ENCODE measurements at places on chromosomes 2 and 18.

DNA sequence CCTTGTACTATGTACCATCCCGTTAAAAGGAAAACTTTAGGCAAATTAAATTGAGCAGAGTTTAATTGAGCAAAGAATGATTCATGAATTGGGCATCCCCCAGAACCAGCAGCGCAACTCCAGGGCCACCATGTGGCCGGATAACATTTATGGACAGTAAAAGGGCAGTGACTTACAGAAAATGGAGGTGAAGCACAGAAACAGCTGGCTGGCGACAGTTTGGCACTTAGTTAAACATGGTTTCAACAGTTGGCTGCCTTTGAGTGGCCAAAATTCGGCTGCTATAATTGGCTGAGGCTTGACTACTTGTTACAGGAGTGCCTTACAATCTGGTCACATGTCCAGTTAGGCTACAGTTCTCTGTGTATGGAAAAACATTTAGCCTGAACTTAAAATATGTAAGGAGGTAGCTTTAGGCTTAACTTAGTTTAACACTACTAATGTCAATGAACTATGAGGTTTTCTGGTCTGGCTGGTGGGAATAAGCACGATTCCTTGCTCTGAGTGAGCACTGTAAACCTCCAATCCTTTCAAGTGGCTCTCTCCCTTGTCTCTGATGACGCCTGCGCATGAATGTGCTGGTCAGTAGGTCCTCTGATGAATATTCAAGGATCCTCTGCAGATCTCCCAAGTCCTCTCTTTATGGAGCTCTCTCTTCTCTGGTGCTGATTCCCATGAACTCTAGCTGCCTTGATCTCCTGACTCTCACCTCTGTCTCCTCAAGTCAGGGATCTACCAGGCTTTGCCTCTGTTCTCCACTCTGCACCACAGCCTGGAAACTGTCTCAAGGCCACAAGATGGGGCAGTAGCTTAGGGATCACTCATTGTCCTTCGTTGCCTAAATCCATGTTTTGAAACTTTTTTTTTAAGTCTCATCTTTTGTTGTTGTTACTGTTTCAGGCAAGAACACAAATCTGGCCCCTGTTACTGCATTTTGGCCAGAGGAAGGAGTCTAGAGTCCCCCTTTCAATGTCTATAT, 24.4 kb upstream of the RAB31 start:
- DNase-seq = peak; percentile 3

GRCh38 chr2:88967844-88968243, 276.4 kb downstream of the RPIA start:
- peak; percentile 2 for DNase-seq

DNA sequence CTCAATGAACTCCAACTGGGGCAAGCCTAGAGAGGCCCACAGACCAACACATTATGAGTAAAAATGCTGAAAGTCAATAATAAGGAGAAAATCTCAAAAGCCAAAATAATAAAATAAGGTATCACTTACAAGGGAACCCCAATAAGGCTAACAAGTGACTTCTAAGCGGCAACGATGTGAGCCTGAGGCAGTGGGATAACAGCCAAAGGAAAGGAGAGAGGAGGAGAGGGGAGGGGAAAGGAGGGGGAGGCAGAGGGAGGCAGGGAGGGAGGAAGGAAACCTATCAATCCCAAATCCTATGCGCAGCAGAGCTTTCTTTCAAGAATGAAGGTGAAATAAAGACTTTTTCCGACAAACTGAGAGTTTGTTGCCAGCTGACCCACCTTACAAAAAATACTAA, 6.0 kb upstream of the NFATC1 start:
- DNase-seq = no peak

GRCh38 chr2:185522472-185522871, 216.1 kb upstream of the FSIP2 start:
- DNase-seq = no peak

DNA sequence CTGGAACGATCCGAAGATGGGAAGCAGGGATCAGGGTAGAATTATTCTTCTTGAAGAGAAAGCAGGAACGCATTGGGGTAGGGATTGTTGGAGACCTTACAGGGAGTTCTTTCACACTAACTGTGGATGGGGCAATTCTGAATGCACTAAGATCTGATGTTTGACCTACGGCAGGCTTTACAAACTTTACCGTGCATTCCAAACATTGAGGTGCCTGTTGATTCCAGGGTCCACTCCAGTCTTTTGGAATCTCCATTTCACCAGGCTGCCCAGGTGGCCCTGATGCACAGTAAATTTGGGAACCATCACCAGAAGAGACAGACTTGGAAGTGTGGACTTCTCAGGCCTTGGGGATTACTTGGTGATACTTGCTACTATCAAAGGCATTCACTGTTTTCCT, 76.9 kb downstream of the RFTN2 start:
- no peak for DNase-seq

DNA sequence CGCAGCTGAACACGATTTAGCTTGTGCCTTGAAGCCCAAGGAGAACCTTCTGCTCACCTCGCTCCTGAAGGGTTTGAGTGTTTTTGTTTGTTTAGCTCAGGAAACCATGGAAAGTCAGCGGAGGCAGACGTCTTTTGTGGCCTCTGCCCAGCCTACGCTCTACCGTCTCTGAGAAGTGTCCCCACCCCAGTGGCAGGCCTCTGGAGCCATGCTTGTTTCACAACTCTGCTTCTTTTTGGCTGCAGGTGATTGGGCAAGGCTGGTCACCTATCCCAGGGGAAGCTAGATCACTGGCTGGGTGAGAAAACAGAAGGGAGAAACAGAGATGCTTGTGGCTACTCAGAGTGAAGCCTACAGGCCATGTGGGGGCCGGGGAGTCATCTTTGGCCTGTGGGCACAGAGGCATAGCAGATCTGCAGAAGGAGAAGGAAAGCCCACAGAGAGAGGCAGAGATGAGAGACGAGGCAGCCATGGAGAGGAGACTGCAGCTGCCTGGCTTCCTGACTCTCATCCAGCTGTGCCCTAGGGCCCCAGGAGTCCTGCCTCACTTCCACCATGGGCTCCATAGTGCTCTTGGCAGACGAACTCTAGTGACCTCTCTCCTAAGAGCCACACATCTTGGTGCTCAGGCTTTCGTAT, 50.1 kb downstream of the CIB4 start:
- DNase-seq = peak; percentile 15

- no peak for DNase-seq
These were observed 35.1 kb downstream of the WDR43 start for GRCh38 chr2:28929581-28929980.

- DNase-seq = no peak
These were observed 693 bp downstream of the ORC2 start for GRCh38 chr2:200962811-200963123.

GRCh38 chr2:229701716-229702115, 12.6 kb downstream of the DNER start:
- DNase-seq = no peak

DNA sequence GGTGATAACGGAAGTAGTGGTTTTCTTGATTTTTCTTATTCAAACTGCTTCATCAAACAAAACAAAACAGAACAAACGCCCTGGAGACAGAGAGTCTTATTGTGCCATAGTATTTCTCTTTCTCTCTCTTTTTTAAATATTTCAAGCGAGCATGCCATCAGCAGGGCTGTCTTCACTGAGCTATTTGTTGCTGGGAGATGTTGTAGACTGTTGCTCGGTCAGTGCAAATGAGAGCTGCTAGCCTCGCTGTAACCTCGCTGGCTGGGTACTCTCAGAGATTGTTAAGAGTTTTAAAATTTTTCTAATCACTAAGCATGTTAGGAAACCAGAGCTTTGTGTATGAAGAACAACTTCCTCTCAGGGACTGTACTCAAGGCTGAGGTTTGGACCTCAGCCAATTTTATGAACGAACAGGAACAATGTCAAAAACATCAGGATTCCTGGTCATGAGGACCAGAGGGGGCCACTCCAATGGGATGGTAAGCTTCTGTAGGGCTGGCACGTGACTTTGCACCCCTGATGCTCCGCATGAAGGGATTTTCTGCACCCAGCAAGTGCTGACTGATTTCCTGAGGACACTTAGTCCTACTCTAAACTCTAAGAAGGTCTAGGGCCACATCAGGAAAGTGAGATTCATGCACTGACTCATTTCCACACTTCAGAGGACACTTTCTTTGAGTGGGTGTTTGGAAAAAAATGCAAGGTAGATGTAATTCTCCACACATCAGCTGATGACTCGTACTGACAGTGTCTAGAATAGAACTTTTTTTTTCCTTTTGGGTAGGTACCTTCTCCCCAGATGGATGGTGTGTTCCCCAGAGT, 59.8 kb upstream of the IL1R1 start:
- peak; percentile 20 for DNase-seq

GRCh38 chr2:71797035-71797810, 343.9 kb downstream of the DYSF start:
- DNase-seq = no peak

DNA sequence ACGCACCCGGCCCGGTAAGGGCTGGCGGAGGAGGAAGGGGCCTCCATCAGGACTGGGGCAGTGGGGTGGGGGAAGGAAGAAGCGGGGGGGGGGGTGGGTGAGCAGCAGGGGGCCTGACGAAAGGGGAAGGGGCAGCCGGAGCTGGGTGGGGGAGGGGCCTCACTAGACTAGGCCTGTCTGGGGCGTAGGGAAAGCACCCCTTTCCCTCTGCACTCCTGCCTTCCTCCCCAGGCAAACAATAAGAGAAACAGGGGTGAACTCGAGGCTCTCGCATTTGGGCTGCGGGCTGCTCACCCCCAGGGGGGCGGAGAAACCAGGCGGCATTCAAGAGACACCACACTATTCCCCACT, 82.7 kb upstream of the POMC start:
- no peak for DNase-seq

- no peak for DNase-seq
These were observed 57.3 kb upstream of the CREB1 start for GRCh38 chr2:207472343-207473048.

GRCh38 chr2:189514104-189514503, 66.5 kb downstream of the SLC40A1 start:
- DNase-seq = no peak

DNA sequence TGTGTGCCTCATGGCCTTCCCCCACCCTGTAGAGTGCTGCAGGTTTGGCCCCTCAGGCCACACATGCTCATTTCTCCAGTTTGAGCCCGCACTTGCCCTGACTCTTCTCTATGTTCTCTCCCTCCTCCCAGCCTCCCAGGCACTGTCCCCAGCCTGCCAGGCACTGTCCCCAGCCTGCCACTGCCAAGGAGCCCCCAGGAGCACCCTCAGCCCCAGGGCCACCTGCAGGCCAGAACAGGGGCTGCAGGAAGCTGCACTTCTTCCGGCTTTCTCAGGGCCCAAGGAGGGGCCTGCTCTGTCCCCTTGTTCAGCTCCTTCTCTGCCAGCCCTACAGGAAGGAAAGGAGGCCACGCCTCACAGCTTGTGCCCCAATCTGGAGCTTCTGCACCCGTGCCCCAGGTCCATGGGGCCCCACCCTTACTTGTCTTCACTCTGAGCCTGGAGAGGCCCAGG, 31.6 kb downstream of the CYP26B1 start:
- no peak for DNase-seq

- peak; percentile 55 for DNase-seq
These were observed 993 bp downstream of the RBMS1 start for GRCh38 chr2:160492401-160493226.

DNA sequence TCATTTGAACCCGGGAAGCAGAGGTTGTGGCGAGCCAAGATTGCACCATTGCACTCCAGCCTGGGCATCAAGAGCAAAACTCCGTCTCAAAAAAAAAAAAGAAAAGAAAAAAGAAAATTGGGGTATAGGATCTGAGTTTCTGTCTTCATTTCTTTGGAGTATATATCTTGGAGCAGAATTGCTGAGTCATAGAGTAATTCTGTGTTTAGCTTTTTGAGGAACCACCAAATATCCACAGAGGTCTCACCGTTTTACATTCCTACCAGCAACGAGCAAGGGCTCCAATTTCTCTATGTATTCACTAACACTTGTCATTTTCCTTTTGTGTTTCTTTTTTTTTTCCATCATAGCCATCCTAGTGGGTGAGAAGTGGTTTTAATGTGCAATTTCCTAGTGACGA, 87.6 kb upstream of the TEX51 start:
- DNase-seq = no peak

- DNase-seq = no peak
These were observed 49.0 kb upstream of the ATIC start for GRCh38 chr2:215262741-215263362.

DNA sequence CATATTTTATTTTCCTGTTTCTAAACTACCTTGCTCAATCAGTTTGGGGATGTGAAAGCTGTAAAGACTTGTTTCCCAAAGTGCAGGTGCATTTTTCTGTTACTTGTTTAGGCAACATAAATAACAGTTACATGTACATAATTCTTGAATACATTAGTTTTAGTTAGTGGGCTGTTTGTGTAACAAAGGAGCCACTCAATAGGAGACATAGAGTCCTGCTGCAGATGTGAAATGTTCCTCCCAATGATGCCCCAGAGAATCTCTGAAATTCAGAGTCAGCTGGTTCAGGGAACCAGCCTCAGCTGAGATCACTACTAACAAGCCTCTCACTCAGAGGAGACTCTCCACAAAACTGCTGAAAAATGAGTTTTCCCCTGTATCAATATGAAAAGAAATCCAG, 91.5 kb upstream of the TWSG1 start:
- no peak for DNase-seq

DNA sequence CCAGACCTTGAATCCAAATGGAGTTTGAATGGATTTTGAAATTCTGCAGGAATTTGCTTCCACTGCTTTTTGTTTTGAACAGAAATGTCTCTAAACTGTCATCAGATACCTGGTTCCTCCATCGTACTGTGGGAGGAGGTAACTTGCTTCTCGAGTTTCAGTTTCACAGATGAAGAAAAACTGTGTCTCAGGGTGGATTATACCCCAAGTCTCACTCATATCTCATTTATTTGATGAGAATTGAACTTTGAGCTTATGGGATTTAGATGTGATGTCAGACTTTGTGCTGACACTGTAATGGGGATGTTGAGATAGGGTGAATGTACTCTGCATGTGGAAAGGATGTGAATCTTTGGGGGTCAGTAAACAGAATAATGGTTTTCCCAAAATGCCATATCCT, 107.5 kb downstream of the GORASP2 start:
- DNase-seq = no peak

GRCh38 chr2:234458466-234458865, 38.4 kb downstream of the ARL4C start:
- no peak for DNase-seq

- no peak for DNase-seq
These were observed 17.0 kb downstream of the SH3BP4 start for GRCh38 chr2:234968631-234969305.

DNA sequence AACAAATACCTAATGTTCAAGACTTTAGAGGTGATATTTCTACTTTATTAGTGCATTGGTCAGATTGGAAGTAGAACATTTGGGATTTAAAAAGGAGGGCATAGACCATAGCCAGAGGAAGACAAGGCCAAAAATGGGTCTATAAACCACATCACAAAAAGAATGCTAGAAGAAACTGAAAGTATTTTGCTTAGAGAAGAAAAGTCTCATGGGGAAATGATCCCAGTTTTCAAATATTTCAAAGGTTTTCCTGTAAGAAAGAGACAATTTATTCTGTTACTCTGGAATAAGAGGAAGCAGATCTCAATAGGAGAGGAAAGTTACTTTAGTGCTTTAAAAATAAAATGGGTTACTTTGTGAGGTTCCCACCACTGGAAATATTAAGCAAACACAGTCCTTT, 341.4 kb downstream of the TNS1 start:
- no peak for DNase-seq
